Hepatocyte (in vitro differentiated cells): ENCODE measurements at places on chromosomes 4 and X. TPM values are rescaled to one million over a fixed set of nuclear protein-coding genes. Genes with fewer than 3 reads are reported as not detected.

DNA sequence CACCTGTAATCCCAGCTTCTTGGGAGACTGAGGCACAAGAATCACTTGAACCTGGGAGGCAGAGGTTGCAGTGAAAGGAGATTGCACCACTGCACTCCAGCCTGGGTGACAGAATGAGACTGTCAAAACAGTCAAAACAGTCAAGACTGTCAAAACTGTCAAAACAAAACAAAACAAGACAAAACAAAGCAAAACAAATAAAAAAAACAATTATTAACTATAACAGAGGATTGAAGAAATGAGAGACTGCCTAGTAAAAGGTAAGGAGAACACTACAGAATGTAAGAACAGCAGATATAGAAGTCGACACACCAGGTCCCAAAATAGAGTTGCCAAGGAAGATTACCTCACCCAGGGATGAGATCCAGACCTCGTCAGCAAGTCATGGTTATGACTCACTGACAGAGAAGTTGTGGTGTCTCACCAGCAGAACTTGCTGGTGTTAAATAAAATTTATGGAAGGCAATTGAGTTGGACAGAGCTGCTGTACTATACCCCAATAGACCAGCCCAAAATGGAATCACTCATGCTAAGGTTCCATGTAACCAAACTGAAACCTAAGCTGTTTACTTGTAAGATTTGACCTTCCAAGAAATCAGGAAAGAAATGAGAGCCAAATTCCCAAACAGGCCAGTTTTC, 32.1 kb upstream of the GK start:
- DNase-seq, result peak; percentile 32

- DNase-seq, result peak; percentile 8
Observed at GRCh38 chr4:33882246-33882990, 2361.9 kb downstream of the ARAP2 start.

DNA sequence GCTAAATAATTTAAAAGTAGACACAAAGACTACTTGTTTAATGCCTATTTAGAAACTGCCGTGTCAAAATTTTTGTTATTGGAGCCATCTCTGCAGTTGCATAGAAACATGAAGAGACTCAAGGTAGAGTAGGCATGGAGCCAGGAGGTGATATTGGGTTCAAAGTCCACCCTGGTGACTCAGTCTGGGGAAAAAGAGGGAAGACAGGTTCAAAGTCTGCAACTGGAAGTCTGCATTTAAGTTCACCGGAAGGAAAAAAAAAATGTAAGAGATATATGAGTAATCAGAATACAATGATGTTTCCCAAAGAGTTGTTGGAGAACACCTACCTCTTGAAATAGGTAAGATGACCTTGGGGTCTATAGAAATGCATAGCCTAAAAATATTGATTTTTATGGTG, 67.4 kb upstream of the QRFPR start:
- peak; percentile 79 for DNase-seq

DNA sequence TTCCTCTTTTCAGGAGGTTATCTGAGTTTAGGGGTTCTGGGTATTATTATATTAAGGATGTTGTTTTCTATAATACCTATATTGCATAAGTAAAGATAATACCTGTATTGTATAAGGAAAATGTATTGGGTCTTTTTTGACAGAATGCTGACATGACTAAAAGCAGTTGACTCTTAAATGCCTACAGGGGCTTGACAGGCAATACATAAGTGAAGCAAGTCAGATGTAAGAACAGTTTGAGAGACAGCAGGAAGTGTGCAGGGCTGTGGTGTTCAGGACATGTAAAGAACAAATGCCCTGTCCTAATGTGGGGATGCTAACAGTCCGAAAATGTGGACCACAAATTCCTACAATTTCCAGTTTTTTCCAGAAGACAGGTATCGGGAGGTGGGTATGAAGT, 30.2 kb upstream of the NDST3 start:
- no peak for DNase-seq

DNA sequence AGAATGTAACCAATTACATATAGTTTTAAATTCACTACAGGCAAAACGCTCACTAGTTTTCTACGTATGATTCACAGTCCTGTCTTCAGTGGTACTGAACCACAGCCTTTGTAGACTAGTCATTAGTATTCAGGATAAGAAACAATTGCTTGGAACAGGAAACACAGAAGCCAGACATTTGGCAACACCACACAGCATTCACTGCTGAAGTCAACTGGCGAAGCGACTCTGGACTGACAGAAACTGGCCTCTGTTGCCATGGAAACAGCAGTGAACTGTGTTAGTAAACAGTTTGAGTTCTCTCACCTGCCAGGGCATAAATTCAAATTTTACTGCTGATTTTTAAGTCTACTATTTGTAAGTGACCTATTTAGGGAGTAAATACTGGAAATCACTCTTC, 57.6 kb downstream of the MAPK10 start:
- peak; percentile 44 for DNase-seq

DNA sequence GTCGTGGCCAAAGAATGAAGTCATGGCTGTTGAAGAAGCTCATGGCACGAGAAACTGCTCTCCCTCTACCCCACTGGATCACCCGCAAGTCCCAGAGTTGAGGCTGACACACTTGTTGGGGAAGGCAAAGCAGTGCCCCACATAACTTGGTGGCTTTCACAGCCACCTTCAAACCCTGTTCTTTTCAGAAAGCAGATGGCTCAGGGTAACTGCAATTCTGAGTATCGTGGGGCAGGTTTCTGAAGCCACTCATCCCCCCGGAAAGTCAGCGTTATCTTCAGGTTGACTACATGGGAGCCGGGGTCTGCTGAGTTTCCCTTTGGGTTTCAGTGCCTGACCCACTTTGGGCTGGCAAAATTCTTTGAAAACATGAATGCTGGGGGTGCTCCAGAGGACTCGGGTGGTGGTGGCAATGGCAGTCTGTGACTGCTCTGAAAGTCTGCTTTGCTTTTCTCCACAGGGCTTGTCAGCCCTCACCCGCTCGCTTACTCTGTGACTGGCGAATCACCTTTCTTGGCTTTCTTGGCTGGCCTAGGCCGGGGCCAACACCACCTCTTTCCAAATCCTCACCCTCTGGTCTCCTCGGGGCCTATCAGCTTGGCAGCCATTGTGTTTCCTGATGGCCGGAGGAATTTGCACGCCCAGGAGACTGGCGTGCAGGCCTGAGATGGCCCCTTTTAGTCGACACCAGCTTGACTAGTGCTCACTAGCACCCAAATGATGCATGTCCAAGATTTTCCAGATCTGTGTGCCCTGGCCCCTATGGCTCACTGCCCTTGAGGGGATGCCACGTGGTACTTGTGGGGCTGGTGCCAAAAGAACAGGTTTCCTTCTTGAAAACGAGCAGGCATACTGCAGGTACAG, 7.3 kb downstream of the PPP1R3F start:
- DNase-seq, result no peak

- DNase-seq, result peak; percentile 83
Observed at GRCh38 chr4:151674804-151675391, 85.9 kb downstream of the GATB start.

DNA sequence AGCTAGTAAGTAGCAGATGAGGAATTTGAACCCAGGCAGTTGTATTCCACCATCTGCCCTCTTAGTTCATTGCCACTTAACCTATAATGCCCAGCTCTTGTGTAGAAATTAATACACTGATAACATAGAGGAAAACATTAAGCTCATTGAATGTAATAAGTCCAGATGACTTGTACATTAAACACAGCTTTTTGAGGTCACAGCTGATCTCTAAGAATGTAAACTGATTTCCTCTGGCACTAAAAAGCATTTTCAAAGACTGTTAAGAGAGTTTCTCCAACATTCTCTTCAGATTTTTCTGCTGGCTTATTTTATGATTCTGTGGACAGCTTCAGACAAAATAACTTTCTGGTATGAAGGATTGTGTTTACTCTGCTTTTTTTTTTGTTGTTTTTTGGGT, 42.7 kb downstream of the HPRT1 start:
- no peak for DNase-seq

GRCh38 chr4:143473334-143474126, 40.0 kb upstream of the SMARCA5 start:
- DNase-seq, result no peak

GRCh38 chr4:140630246-140630645, 61.5 kb upstream of the UCP1 start:
- DNase-seq, result no peak

DNA sequence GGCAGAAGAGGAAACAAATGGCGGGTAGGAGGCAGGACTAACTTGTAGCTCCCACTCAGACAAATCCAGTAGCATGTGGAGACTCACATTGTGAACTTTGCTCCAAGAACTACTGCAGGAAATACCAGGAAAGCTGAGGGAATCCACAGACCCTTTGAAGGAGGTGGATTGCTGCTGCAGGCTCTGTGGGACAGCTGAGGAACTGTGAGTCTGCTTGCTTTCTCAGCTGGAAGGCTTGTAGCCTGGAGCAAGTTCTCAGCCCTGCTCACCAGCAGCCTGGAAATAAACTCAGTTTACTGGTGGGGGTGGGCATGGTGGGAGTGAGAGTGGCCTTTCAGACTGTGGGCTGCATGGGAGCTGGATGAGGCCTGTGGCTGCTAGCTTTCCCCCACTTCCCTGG, 16.0 kb downstream of the RTL3 start:
- DNase-seq, result no peak

DNA sequence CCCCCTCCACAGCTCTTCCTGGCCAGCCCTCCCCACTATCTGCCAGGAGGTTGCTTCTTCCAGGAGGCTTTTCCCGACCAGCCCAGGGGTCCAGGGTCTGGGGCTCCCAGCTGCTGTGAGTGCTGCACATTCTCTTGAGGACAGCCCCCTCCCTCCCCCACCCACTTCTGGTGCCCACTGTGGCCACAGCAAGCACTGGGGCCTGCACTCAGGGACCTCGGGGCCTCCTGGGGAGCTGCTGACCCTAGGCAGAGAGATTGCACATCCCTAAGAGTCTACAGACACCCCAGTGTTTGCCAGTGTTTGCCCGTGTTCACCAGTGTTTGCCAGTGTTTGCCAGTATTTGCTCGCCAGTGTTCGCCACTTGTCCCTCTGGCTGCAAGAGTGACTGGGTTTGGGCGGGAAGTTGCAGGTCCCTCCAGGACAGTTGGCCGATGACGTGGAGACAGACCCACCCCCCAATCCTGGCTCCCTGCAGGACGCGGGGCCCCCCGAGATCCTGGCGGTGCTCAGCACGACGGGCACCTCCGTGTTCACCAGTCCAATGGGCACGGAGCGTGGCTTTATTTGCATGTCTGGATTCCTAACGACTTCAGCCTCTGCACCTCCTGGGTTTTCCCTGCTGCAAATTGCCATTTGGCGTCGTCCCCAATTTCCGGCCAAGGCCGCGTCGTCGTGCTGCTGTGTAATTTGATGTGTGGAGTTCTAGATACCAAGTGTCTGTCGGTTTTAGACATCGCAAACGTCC, 87.5 kb upstream of the NKX1-1 start:
- no peak for DNase-seq

DNA sequence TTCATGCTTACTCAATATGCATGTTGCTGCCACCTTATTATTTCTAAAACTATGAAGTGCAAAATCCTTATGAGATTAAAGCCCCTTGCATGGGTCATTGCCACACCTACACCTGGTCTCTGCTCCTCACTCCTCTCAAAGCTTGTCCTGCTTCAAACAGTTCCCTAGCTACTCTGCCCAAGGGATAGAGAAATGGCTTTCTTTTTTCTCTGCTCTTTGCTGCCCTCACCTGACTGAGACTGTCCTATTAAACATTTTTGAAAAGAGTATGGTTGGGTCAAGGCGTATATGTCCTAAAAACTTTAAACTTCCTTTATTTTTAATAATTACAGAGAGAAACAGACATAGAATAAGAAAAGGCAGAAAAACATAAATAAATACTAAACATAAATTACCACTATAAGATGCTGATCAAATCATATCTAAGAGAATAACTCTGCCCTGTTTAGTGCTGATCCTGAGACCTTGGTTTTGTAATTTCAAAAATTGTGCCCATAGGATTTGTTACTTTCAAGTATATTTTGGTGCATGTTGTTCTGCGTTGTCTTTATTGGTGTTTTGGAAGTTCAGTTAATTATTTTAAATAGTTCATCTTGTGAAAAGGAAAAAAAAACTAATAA, 704.9 kb upstream of the PABPC4L start:
- DNase-seq, result peak; percentile 51

GRCh38 chr4:2833671-2834000, 10.0 kb upstream of the ADD1 start:
- peak; percentile 2 for DNase-seq

GRCh38 chr4:152023674-152024073, 262.9 kb upstream of the GATB start:
- no peak for DNase-seq

GRCh38 chr4:123603165-123603564, 206.6 kb downstream of the SPRY1 start:
- DNase-seq, result peak; percentile 40

DNA sequence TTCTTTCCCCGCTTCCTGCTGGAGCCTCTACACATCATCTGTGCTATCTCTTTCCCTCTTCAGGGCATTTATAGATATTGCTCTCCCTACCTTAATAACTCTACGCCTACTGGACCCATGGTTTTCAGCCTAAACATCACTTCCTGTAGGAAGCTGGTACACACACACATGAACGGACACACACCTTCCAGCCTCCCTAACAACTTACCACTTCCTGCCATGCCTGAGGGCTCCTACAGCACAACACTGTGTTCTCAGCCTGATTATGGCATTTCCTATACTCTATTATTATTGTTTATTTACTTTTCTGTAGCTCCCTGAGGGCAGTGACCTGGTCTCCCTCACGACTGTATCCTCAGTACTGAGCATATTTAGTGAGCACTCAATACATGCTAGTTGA, 163.6 kb upstream of the MAP3K15 start:
- DNase-seq, result no peak

DNA sequence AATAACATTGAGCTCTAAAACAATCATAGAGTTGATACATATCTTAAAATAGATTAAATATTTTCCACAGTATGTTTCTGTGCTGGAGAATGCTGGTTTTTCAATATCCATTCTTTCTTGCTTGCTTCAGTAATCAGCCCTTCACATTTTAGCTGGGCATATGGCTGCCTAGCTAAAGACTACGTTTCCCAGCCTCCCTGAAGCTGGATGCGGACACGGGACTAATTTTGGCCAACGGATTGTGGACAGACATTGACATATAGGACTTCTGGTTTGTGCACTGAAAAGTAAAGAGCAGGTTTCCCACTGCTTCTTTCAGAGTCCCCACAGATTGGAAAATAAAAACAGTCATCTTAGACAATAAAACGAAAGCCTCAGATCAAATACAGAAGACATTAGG, 97.3 kb downstream of the COL25A1 start:
- no peak for DNase-seq

- no peak for DNase-seq
Observed at GRCh38 chrX:1500701-1501624, 36.0 kb downstream of the P2RY8 start.

The ZMAT1 gene
- total RNA-seq, result 2.5 and 4.1 TPM in 2 replicates

The APBB2 gene
- total RNA-seq, result 47.5 and 50.1 TPM in 2 replicates

The CORIN gene
- total RNA-seq, result 0.40 and 0.64 TPM in 2 replicates

The AVPR2 gene
- 1.2 TPM in 1 of 2 replicates, not detected in the other for total RNA-seq

The TACC3 gene
- total RNA-seq, result 9.3 and 10.5 TPM in 2 replicates

The RXFP1 gene
- total RNA-seq, result not detected in 2 replicates

The DUSP21 gene
- not detected in 2 replicates for total RNA-seq

The AR gene
- 4.5 and 5.4 TPM in 2 replicates for total RNA-seq

The KLB gene
- 18.2 and 20.3 TPM in 2 replicates for total RNA-seq

The GRID2 gene
- 2.4 and 3.5 TPM in 2 replicates for total RNA-seq

The CSTF2 gene
- 12.2 TPM in 2 replicates for total RNA-seq

The SSX3 gene
- not detected in 2 replicates for total RNA-seq

The RAB39B gene
- total RNA-seq, result 1.00 and 1.2 TPM in 2 replicates

The RASGEF1B gene
- 28.6 and 53.4 TPM in 2 replicates for total RNA-seq

The EMCN gene
- 0.37 and 0.44 TPM in 2 replicates for total RNA-seq

The PTCHD1 gene
- 5.7 and 7.7 TPM in 2 replicates for total RNA-seq

The ODAM gene
- 1.2 and 5.3 TPM in 2 replicates for total RNA-seq

The DCAF4L1 gene
- total RNA-seq, result 0.04 and 0.10 TPM in 2 replicates

The PHKA1 gene
- 6.3 and 6.7 TPM in 2 replicates for total RNA-seq
